Right lung (tissue), 10 donors: ENCODE measurements at places on chromosomes 6 and 20. TPM values are rescaled to one million over a fixed set of nuclear protein-coding genes. Genes with fewer than 3 reads are reported as not detected.

CFB gene
- polyA plus RNA-seq = 3.9 TPM

TMEM181 gene
- 29.1 TPM for polyA plus RNA-seq

ARMC12 gene
- 0.73 TPM for polyA plus RNA-seq

AVP gene
- not detected for polyA plus RNA-seq

LGSN gene
- polyA plus RNA-seq = 0.63 TPM

CDKN1A gene
- polyA plus RNA-seq = 15.9 TPM

SPATA2 gene
- 7.2 TPM for polyA plus RNA-seq

DNA sequence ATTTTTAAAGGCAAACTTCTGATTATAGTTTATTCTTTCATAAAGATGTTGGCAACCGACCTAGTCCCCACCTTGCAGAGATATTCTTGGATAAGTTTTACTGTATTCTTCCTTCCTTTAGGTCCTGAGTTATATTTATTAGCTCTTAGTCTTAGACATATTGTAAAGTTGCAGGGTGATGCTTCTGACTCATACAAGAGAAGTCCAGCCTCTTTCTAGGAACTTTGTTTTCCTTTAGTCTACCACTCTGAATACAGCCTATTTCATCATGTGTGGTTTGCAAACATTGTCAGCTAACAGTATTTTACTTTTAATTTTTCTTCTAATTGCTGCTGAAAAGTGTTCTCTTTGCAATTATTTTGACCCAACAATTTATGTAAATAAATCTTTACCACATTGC, 686.7 kb downstream of the COL12A1 start:
- DNase-seq = no peak

- no peak for DNase-seq
Observed at GRCh38 chr20:43936104-43936770, 21.6 kb downstream of the TOX2 start.

- no peak for DNase-seq
Observed at GRCh38 chr6:168238159-168238909, 81.2 kb downstream of the DACT2 start.

DNA sequence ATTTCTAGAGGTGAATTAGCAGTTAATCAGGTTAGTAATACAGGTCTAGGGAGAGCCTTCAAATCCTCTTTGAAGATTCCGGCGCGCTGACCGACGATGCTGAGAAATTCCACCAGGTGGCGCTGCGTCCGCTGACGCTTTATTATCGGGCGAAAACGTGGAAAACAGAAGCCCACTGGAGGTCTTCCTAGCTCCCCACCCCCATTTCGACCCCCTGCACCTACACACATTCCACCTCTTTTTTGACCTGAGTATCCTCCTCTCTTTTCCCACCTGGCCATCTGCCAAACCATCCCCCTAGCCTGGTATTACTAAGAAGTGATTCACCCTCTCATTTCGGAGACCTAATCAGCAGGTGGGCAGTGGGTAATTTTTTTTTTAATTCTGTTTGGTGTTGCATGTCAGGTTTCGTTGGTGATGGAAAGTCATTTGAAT, 65.4 kb upstream of the RIN2 start:
- DNase-seq = peak; percentile 45

GRCh38 chr6:67615796-67616195, 1019.3 kb upstream of the ADGRB3 start:
- DNase-seq = no peak

- no peak for DNase-seq
Observed at GRCh38 chr6:82878812-82879211, 186.8 kb downstream of the UBE3D start.

DNA sequence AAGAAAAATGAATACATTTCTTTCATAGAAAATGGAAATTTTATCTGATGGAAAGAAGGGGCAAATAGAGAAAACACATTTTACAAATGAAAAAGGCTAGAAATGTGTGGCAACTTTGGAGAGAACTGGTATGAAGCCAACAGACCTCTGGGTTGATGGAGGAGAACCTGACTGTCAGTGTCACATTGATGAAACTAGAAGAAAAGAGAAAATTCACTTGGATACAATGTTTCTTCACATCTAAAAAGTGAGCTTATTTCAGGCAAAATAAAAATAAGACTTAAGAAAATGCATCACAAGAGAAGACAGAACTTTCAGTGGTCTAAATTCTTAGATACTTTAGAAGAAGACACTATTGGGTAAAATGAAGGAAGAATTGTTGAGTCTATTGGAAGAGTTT, at the start of gene OR12D2:
OR12D2 (plus strand) TSS at position 301 of the 400 bp plus-strand sequence. CDS start 1,069 bp downstream, outside the sequence.
- DNase-seq = no peak

DNA sequence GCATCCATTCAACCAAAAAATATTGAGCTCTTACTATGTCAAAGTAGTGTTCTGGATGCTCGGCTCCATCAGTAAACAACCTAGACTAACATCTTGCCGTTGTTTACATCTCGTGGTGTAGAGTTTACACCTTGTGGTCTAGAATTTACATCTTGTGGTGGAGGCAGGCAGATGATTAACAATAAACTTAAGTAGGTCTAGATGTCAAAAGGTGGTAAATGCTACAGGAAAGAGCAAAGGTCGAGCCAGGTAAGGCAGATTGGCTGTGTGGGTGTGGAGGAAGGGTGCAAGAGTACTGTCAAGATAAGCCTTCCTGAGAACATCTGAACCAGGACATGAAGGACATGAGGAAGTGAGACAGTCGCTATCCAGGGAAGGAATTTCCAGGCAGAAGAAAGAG, 88.4 kb upstream of the ESR1 start:
- no peak for DNase-seq

- DNase-seq = no peak
Observed at GRCh38 chr6:7154341-7155139, 46.8 kb downstream of the RREB1 start.

GRCh38 chr20:48626226-48626937, 201.4 kb downstream of the PREX1 start:
- no peak for DNase-seq

DNA sequence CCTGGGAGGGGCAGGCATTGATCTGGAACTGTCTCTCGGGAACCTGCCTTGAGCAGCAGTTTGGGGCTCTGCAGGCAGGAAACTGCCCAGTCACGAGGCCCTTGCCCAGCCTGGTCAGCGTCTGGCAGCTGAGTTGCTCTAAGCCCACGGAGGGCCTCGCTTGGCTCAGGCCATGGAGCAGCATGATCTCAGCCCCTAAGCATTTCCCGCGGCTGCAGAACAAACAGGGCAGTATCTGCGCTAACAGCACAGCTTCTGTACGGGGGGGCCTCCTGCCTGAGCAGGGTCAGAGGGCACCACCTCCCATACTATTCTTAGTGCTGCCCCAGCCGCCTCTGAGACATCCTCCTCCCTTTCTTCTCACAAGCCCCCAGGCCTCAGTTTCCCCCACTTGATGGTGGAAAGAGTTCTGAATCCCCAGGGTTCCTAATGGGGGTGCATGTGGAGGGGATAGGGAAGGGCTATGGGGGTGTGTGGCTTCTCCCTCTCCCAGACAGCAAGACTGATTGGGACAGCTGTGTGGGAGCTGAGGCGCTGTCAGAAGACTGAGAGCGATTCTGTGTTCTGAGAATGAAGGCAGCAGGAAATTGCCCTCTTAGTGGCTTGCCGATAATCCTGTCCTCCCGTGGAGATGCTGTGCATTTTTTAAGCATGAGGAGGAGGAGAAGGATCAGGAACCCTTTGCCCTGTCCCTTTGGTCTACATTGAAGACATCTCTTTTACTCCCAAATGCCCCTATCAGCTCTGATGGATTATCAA, 46.4 kb downstream of the MOCS1 start:
- peak; percentile 55 for DNase-seq

DNA sequence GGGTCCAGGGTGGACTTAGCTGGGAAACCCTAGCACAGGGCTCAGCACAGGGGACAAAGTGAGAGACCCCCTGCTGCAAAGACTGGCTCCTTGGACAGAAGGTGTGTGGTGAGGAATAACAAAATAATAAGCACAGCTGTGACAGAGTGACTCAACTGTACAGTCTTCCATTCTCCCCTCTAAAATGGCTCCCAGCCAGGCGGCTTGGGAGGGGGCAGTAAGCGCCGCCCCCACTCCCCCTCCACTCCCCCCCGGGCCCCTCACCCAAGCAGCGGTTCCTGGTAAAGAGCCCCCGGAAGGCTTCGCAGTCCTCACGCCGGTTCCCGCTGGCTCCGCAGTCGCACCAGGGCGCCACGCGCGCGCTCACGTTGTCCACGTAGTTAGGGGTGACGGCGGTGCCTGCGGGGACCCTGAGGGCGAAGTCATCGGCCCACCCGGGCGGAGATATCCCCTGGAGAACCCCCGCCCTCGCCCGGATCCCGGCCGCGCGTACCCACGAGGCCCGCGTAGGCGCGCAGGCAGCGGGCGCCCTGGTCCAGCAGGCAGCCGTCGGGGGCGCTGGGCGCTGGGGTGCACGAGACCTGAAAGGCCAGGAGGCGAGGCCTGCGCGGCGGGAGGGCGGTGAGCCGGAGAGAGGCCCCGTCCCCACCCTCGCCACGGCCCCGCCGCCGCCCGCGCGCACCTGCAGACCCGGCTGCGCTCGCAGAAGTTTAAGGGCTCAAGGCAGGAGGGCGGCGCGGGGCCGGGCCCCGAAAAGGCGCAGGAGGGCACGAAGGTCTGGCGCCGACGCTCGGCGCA, 2.7 kb downstream of the GFRA4 start:
- no peak for DNase-seq

- DNase-seq = no peak
Observed at GRCh38 chr6:42374018-42374669, 77.6 kb downstream of the TRERF1 start.

GRCh38 chr6:160931378-160932310, 59.9 kb upstream of the MAP3K4 start:
- no peak for DNase-seq

GRCh38 chr6:149028767-149029405, 282.1 kb downstream of the UST start:
- peak; percentile 86 for DNase-seq

DNA sequence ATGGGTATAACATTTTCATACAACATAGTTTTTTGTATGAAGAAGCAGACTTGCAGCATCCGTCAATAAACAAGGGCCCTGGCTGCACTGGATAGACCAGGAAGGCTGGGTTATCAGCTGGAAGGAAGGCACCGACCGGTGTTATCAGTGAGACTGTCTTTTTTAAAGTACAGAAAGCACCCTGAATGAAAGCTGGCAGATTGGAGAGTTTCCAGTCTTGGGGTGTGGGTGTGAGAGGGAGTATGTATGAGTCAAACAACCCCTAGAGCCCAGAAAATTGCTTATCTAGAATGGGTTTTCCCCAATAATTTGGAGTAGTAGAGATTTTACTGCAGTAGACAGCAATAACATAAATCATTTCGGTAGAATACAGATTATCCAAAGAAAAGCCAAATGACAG, 42.4 kb downstream of the TXLNB start:
- DNase-seq = no peak

- no peak for DNase-seq
Observed at GRCh38 chr20:57622579-57623381, 2.6 kb upstream of the ZBP1 start.
